Activated T-helper 2 cell treated with anti-CD3 and anti-CD28 coated beads, Interferon-gamma antibody, Interleukin-2, Interleukin-4, amounts not matched to agents 10 μg/mL and 5 μg/mL and 100 μg/mL, durations not matched to agents 14 hours and 24 hours and 36 hours (primary cell): ENCODE measurements at places on chromosomes 7 and 10.

- no peak for DNase-seq
Measured at GRCh38 chr7:135353832-135354231, 120.2 kb downstream of the STRA8 start.

- no peak for DNase-seq
Measured at GRCh38 chr10:122333037-122333436, 41.5 kb upstream of the PLEKHA1 start.

DNA sequence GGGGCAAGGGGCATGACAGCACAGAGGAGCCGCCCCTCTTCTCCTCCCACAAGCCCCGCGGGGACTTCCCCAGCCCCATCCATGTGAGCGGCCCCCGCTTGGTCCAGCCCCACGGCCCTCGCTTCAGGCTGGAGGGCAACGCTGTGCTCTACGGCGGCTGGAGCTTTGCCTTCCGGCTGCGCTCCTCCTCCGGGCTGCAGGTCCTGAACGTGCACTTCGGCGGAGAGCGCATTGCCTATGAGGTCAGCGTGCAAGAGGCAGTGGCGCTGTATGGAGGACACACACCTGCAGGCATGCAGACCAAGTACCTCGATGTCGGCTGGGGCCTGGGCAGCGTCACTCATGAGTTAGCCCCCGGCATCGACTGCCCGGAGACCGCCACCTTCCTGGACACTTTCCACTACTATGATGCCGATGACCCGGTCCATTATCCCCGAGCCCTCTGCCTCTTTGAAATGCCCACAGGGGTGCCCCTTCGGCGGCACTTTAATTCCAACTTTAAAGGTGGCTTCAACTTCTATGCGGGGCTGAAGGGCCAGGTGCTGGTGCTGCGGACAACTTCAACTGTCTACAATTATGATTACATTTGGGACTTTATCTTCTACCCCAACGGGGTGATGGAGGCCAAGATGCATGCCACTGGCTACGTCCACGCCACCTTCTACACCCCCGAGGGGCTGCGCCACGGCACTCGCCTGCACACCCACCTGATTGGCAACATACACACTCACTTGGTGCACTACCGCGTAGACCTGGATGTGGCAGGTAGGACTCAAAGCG, 5.1 kb downstream of the AOC1 start:
- no peak for DNase-seq

- no peak for DNase-seq
Measured at GRCh38 chr7:151863386-151864079, 13.4 kb downstream of the PRKAG2 start.

DNA sequence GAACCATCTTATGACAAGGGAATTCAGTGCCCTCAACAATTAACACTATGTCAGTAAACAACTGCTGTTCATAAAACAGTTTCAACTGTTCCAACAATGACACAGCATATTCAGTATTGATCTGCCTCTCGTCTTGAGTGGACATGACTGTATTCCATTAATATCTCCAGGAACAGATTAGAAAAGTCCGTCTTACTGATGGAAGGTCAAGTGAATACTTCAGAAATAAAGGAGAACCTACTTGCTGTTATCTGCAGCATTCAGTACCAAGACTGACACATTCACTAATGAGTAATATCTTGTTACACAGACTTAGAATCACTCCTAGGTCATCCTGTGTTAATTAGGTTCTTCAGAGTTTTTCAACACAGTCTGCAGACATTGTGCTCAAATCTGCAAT, 12.1 kb downstream of the KBTBD2 start:
- DNase-seq, result no peak

DNA sequence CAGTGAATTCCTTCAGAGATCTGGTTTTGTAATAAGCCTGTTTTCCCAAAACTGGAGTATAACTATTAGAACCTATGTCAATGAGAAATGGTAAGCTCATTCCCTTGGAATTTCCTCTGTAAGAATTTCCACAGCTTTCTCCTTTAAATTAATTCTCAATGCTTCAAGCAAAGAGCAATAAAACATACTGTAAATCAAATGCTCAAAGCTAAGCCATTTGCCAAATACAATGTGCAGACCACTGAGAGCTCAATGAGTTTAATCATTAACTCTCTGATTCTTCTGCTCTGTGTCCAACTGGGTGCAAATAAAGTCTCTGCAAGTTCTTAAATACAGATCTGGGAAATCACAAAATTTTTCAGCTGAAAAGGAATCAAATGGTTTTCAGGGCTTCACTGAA, 227.6 kb upstream of the IMMP2L start:
- no peak for DNase-seq

DNA sequence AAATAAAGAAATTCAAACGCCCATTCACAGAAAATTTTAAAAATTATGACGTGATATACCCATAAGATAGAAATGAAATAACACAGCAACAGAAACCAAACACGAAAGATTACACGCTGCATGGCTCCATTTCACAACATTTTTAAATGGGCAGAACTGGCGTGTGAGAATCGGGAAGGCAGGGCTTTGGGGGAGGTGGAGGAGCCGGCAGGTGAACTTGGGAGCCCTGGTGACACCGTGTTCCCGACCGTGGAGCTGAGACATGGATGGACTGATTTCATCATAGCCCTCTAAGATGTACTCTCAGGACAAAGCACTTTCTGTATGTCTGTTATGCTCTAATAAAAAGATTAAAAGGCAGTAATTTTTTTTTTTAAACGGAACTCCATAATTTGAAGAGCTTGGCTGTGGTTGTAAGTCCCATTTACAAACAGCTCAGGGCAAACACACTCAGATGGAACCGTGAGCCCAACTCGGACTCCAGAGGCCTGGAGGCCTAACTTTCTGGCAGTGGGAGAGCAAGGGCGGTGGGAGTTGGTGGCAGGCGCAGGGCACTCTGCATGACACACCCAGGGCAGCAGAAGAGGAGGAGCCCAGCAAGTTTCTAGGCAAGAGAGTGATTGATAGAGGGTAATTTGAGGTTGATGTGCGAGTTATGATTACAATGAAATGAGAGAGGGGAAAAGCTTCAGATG, 203.4 kb downstream of the MAD1L1 start:
- no peak for DNase-seq

DNA sequence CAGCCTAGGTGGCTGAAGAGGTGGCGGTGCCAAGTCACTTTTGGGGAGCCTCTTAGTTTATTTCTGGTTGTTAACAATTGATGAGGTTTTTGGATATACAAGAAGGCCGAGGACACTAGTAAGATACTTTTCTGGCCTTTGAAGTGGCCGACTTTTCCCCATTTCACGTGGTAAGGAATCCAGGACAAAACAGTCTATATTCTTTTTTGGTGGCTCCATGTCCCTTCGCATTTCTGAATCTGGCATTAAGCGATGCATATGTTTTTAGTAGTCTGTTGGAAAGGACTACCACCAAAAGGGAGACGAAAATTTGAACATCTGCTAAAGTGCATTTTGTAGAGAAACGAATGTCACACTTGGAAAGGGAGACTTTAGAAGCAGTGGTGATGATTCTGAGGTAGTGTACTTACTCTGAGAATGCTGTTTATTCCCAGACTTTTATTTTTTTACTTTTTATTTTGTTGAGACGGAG, 1.5 kb downstream of the MLLT10 start:
- no peak for DNase-seq

DNA sequence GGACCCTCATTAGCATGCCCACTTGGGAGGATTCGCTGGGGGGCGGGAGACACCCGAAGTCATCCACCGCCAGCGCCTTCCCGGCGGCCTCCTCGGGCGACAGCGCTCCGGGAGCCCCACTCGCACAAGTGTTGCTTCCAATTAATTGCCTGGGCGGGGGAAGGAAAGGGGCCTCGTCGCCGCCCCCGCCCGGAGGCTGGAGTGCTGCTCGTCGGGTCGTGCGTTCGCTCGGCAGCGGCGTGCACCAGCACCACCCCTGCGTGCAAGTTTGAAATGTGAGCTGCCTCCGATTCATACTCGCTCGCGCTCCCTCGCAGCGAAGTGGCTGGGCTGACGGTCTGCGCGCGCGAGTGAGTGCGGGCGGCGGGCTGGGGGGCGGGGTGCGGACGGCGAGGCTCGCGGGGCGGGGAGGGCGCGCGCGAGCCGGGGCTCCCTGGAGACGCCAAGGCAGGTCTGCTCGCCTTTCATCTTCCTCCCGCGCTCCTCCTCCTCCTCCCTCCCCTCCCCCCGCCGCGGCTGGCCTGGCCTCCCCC, 104.6 kb upstream of the PPIF start:
- peak; percentile 66 for DNase-seq

DNA sequence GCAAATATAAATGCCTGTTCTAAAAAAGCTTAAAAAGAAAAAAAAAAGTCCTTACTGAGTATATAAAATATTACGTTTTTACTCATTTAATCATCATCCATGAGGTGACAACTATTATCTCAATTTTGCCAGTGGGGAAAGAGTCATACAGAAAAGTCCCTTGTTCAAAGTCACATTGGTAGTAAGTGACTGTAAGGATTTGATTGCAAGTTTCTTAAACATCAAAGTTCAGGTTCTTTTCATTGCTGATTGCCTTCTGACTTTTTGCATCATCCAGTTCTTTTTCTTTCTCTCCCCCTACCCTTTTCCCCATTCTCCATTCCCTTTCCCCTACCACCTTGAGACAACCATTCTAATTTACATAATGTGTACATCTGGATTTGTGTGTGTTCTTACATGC, 363.3 kb downstream of the NRG3 start:
- DNase-seq, result no peak

GRCh38 chr10:80582286-80582960, 44.7 kb downstream of the SH2D4B start:
- no peak for DNase-seq

DNA sequence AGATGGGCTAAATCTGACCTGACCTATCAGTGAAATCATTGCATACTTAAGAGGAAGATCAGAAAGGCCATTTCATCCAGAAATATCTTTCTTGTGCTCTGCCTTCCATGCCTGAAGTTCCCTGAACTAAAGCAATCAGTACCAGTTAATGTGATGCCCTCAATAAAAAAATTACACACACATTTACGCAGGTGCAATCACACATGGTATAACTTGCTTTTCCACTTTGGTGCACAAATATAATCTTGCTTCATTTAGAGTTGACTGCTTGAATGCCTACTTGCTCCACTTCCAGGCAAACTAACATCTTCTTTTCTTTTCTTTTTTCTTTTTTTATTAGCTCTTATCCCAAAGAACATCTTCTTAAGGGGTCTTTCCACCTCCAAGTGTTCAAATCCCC, 58.3 kb upstream of the KIF5B start:
- no peak for DNase-seq

DNA sequence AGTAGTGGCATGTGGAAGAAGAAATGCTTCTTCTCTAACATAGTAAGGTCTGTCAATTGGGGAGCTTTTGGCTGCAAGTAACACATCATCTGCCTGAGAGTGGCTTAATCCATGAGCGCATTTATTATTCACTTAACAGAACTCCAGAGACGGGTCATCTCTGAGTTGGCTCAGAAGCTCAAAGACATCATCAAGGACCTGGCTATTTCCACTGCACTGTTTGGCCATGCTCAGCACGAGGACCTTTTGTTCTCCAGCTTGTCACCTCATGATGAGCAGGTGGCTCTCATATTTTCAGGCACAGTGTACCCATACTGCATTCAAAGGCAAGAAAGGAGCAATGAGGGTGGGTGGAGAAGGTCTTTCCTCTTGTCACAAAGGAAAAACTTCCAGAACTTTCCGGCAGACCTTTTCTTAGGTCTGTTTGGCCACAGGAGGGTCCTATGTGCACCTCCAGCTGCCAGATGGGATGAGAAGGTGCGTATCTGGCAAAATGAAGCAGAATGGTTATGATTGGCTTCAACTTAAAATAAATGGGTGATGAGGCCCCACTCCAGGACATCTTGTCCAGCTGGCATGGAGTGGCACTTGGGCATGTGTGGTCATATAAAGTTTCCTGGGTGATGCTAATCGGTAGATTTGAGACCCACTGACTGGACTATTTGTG, 55.6 kb upstream of the SHH start:
- DNase-seq, result no peak

DNA sequence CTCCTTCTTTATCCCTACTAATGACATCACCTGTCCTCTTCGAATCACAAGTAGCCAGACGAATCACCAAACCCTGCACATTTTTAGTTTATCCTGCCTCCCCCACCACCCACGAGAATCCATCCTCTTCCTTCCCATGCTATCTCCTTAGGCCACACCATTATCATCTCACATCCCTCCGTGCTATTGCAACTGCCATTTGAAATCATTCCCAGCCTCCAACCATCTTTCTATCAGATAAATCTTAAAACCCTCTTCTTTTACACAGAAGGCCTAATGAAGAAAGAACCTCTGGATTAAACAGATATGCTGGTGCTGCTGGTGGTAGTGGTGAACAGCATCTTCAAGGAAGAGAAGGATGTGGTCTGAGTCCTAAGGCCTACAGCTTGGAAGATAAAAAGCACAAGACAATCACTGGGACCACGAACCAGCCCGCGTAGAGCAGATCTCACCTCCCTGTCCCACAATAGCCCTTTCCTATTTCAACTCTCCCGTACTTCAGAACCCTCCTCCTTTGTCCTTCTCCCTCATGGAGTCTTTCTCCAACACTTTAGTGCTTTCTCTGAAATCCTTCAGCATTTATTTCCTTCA, 403.1 kb downstream of the SFMBT2 start:
- DNase-seq, result no peak

DNA sequence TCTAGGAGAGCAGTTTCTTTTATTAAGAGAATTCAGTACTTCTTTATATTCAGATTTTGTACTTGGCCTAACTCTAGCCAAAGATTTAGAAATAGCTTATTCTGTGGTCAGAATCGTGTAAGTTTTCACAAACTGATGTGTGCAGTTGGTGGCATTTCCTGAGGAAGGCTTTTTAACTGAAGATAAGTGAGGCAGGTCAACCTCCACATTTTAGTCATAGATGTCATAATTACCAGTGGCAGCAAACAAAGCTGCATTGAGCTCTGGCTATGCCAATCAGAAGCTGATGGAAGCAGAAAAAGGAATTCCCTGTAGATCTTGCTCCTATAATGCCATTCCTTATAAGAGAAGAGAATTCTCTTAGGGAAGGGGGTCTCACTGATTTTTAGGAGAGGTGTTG, 141.3 kb upstream of the SP8 start:
- DNase-seq, result no peak

GRCh38 chr10:16779384-16779915, 37.8 kb downstream of the RSU1 start:
- peak; percentile 20 for DNase-seq

GRCh38 chr7:16114633-16115032, 306.7 kb downstream of the CRPPA start:
- no peak for DNase-seq

DNA sequence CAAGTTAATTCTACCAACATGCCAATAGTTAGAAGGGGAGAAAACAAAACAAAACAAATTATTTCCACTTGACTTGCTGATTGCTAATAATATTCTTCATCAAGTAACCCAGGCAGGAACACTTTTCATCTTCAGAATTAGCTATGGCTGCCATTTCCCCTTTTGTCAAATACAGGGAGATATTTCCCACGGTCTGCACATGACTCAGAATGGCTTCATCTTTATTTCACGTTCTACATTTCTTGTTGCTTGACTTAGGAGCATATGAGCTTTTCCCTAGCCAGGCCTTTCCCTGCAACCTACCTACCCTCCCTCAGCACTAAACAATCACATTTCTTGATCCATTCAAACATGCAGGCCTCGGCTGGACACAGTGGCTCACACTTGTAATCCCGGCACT, 6.5 kb downstream of the CPVL start:
- DNase-seq, result no peak
